ENCODE measurements at places on chromosomes 4 and X.

DNA sequence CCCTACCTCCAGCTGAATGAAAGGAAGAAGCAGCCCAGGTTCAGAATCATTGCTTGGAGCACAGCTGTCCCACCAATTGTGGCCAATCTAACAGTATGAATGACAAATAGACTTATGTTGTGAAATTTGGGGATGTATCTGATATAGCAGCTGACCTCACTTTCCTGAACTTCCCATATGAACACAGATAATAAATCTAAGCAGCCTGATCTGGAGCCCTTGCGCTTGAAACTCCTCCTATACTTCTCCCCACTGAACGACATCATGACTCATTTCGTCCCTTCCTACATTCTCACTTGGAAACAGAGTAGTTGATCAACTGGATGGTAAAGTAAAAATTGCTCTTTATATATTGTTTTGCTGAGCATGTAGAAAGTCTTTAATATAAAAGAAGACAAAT lies 24.2 kb upstream of the AMELX start:
- no peak for DNase-seq

- no peak for DNase-seq
Measured at GRCh38 chrX:34401411-34401810, 255.7 kb downstream of the TMEM47 start.

DNA sequence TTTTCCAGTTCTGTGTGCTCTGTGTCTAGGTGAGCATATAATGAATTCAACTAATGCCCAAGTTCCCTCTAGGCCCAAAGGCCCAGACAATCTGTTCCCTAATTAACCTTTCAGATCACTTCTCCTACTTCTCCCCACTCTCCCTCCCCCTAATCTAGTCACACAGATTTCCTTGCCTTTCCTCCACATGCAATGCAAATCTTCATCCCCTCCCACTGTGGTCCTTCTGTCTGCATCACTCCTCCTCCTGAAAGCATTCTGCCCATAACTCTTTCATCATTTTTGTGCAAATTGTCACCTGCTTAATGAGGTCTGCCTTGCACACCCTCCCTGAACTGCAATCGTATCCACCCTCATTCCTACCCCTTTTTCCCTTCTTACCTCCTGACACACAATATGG lies 346.6 kb downstream of the FBXO8 start:
- DNase-seq, result no peak

GRCh38 chr4:165111906-165112367 lies 723 bp downstream of the TMEM192 start:
- DNase-seq, result no peak

- DNase-seq, result no peak
Measured at GRCh38 chr4:163395055-163395454, 51.4 kb downstream of the NPY5R start.

DNA sequence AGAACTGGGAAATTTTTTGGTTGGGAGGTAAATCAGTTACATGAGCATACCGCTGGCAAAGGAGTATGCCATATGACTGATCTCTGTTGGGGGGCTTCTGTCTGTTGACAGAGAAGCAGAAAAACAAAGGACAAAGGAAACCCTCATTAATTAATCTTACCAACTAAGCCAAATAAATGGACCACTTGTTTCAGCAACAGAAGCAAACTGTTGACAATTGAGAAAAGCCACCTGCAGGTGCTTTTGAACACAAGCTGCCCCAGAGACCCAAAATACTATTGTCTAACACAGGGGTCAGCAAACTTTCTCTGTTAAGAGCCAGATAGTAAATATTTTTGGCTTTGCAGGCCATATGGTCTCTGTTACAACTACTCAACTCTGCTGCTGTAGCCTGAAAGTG lies 7.0 kb upstream of the FRYL start:
- no peak for DNase-seq

- DNase-seq, result no peak
Measured at GRCh38 chr4:138090918-138091676, 151.1 kb downstream of the SLC7A11 start.

- no peak for DNase-seq
Measured at GRCh38 chrX:101682723-101683122, 23.1 kb upstream of the ARMCX2 start.

DNA sequence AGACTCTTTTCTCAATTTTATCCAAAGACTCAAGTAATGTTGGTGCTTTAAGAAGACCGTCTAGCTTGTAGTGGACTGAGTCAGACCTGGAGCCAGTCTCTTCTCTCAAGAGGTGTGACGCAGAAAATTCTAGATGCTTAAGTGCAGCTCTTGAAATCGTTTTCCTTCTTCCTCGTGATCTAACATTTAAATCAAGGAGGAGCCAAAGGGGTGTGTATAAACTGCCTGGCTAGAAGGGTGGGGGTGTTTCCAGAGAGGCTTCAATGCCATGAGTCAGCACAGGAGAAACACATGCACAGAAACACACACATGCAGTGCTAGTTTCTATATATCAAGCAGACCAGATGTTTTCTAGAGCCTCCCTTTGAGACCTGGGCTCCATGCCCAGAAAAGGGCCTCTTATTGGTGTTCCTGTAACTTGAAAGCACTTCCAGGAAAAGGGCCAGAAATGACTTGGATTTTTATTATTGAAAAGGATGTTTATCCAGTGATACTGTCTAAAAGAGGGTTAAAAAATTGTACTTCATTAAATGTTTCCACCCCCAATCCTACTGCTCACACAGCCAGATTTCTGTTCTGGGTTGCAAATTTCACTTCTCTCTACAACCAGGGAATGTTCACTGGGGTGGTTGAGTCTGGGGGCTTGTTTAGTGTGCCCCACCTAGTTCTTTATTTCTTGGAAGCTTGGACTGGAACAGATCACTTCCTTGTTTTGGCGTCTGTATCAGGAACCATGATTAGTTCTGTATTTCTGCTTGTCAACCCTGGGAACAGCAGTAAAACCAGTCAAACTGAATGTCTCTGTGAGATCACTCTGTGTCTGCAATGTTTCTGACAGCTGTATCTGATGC lies at the start of gene CLIC2:
Gene CLIC2, minus strand, starts transcription at position 129 of the 851 bp plus-strand sequence. CDS start 187 bp downstream, outside the sequence.
- DNase-seq, result peak; percentile 54

GRCh38 chrX:28022371-28022770 lies 41.1 kb upstream of the DCAF8L1 start:
- no peak for DNase-seq

- no peak for DNase-seq
Measured at GRCh38 chrX:56219700-56220099, 12.5 kb upstream of the KLF8 start.

- no peak for DNase-seq
Measured at GRCh38 chr4:103207673-103208072, 9.5 kb upstream of the CENPE start.

DNA sequence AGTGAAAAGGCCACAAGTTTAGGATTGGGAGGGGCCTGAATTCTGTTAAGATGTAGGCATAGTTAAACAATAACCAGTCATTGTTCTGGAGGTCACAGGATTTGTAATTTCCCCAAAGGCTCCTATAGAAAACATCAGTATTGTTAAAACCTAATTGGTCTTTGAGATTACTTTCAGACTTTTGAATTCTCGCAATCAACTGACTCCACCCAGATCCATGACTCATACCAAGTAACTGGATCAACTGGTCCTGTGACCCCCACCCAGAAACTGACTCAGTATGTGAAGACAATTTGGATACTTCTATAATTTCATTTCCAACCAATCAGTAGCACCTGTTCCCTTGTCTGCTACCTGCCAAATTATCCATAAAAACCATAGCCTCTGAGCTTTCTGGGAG lies 28.4 kb downstream of the MAGEB16 start:
- DNase-seq, result no peak

GRCh38 chrX:23819385-23820234 lies 36.6 kb downstream of the SAT1 start:
- no peak for DNase-seq

GRCh38 chr4:153345012-153345981 lies 809 bp downstream of the MND1 start:
- peak; percentile 59 for DNase-seq

DNA sequence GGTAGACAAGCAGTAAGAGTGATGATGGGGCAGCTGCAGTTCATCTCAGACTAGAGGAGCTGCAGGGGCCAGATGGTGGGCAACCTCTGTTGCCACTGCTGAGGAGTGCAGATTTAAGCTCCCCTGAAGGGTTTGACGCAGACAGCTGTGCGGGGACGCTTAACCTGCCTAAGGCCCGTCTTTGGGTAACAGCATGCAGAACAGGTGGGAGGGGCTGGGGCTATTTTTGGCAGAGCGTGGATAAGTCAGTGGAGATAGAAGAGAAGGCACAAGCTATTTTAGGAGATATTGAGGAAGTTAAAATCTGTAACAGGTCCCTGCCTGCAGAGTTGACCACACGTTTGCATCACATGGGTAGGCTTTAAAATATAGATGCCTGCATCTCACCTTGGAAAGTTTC lies 10.5 kb downstream of the CD99 start:
- no peak for DNase-seq

DNA sequence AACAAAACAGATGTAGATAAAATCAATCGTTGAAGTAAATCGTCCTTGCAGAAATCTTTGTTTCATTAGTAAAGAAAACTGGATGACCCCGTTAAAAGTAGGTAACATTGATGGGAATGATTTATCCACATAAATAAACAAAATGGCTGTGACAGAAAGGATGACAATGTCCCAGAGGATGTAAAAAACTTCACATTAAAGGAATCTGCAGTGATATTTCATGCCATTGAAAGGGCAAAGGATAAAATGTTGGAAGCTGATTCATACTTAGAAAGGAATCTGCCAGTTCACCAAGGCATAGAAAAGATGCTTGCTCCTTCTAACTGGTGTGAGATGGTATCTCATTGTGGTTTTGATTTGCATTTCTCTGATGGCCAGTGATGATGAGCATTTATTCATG lies 24.2 kb upstream of the EPGN start:
- no peak for DNase-seq

DNA sequence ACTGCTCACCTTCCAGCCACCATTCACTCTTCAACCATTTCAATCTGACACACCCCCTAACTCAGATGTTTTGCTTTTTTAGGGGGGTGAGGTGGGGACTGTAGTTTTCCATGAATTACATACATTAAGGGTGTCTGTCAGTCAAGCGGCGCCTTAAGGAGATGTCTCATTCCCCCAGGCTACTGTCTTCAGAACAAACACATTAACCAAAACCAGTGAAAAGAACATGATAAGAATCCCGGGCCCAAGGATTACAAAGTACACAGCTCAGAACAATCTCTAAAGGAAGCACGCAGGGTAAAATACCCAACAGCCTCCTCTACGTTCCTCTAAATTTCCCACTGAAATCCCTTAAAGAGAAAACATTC lies 62.5 kb upstream of the IRF2 start:
- no peak for DNase-seq

- no peak for DNase-seq
Measured at GRCh38 chr4:112840061-112840460, 203.1 kb downstream of the LARP7 start.

DNA sequence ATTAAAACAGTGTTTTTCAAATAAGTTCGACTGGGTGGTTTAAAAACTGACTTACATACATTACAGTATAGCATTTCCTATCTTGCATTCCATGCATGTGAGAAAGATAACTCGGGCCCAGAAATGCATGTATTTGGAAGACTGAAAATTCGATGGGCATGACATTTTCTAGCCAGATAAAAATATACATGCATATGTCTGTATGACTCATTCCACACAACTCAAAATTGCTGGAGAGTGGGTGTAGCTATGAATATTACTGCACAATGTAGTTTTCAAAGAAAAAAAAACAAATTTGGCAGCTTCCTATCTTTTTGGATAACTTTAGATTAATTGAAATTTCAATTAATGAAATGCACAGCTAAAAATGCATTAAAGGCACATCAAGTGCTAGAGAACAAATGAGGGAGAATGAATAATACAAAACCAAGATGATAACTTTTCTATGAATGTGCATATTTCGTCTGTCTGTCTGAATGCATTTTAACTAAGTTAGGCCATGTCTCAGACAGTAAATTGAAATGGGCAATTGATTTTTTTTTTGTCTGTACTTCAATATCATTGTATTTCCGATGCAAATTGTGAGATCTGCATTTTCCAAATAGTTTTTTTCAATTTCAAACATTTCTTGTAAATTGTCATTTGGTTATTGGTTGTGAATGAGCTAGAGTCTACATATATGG lies 54.5 kb upstream of the GABRA2 start:
- no peak for DNase-seq

DNA sequence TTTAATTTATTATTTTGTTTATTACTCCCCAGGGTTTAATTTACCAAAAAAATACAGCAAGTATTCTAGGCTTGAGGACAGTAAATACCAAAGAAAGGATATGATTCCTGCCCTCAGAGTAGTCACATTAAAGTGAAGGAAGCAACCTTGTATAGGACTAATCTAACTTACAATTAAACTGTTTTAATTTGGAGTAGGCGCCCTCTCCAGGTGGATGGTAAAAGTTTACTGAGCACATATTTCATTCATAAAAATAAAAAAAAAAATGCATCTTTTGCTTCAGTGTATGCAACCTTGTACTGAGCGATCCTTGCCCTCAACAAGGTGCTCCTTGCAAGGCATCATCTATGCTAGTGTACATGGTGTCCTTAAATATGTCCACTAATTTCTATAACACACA lies 72.0 kb upstream of the MAGEB16 start:
- DNase-seq, result no peak

- no peak for DNase-seq
Measured at GRCh38 chrX:26409636-26410035, 193.7 kb downstream of the MAGEB5 start.

DNA sequence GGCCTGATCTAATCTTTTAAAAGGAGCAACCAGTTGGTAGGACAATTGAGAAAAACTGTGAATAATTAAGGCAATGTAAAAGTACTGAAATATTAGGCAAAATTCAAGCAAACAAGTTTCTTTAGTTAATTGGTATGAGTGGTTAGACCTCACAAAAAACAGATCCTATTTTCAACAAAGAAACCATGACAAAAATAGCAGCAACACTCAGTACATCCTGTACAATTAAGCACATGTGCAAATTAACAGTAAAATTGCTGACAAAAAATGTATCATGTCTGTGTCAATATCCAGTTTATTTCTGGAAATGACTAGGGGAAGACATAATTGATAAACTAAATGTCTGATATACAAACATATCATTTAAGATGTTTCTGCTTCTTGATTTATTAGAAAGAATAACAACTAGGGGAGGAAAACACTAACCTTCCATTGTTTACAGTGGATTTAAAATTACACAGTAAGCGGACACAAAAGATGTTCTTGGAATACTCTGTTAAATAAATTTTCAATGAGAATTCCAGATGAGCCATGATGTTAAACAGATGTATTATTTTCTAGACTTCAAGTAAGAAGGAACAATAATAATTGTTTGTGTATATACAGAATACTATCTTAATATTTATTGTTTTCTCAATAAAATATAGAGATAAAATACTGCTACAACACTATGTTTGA lies 638.9 kb downstream of the SPRY1 start:
- DNase-seq, result no peak

- DNase-seq, result no peak
Measured at GRCh38 chr4:81211956-81212355, 3.1 kb downstream of the PRKG2 start.

- no peak for DNase-seq
Measured at GRCh38 chrX:112935029-112935428, 94.4 kb upstream of the AMOT start.

- DNase-seq, result no peak
Measured at GRCh38 chrX:8043546-8043945, 116.3 kb upstream of the PNPLA4 start.

GRCh38 chrX:54492340-54492739 lies 3.7 kb downstream of the FGD1 start:
- peak; percentile 67 for DNase-seq

GRCh38 chrX:45722471-45722870 lies 521.8 kb upstream of the DIPK2B start:
- no peak for DNase-seq

Data from right cardiac atrium (tissue), 5 donors.